A172 (cell line): ENCODE measurements at places on chromosomes 2 and 18.
A peak's percentile ranks its signal among the peaks of the same experiment; 100 is the strongest.

- no peak for DNase-seq
Measured at GRCh38 chr2:74948779-74949178, 9.7 kb upstream of the POLE4 start.

- DNase-seq: peak; percentile 60
Measured at GRCh38 chr18:11154368-11154989, 5.1 kb upstream of the PIEZO2 start.

- no peak for DNase-seq
Measured at GRCh38 chr2:48939232-48939631, 183.7 kb upstream of the LHCGR start.

DNA sequence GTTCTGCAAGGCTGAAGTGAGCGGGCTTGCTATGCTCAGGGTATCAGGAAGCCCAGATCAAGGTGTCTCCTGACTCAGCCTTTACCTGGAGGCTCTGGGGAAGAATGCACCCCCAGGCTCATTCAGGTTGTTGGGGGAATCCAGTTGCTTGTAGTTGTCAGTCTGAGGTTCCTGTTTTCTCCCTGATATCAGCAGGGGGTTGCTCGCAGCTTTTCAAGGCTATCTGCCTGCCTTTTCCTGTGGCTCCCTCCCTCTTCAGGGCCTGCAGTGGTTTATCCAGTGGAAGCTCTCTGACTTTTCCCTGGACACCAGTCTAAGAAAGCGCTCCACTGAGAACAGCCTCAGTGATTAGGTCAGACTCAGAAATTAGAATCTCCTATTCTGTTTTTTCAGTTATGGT lies 116.6 kb downstream of the PTPRM start:
- DNase-seq: no peak

- DNase-seq: peak; percentile 45
Measured at GRCh38 chr2:43605079-43605655, 9.3 kb upstream of the THADA start.
